Pancreas (tissue), 10 donors: ENCODE measurements at places on chromosomes 3 and 15. TPM values are rescaled to one million over a fixed set of nuclear protein-coding genes. Genes with fewer than 3 reads are reported as not detected.

GRCh38 chr3:155443815-155444214, 150.3 kb upstream of the STRIT1 start:
- H3K4me3 ChIP-seq, result no peak overlapping the region
- no peak overlapping the region for H3K27ac ChIP-seq
- H3K4me1 ChIP-seq, result no peaks in the 10 kb centered on the region
- DNase-seq, result no peak
- no peaks in the 10 kb centered on the region for H3K27me3 ChIP-seq
- no peaks in the 10 kb centered on the region for H3K36me3 ChIP-seq

GRCh38 chr15:48765022-48765421, 45.8 kb downstream of the CEP152 start:
- no peak for DNase-seq
- peaks cover 9% of the 10 kb centered on the region for H3K4me1 ChIP-seq
- no peak overlapping the region for H3K4me3 ChIP-seq
- H3K27ac ChIP-seq, result no peak overlapping the region
- no peaks in the 10 kb centered on the region for H3K36me3 ChIP-seq
- H3K27me3 ChIP-seq, result no peaks in the 10 kb centered on the region

DNA sequence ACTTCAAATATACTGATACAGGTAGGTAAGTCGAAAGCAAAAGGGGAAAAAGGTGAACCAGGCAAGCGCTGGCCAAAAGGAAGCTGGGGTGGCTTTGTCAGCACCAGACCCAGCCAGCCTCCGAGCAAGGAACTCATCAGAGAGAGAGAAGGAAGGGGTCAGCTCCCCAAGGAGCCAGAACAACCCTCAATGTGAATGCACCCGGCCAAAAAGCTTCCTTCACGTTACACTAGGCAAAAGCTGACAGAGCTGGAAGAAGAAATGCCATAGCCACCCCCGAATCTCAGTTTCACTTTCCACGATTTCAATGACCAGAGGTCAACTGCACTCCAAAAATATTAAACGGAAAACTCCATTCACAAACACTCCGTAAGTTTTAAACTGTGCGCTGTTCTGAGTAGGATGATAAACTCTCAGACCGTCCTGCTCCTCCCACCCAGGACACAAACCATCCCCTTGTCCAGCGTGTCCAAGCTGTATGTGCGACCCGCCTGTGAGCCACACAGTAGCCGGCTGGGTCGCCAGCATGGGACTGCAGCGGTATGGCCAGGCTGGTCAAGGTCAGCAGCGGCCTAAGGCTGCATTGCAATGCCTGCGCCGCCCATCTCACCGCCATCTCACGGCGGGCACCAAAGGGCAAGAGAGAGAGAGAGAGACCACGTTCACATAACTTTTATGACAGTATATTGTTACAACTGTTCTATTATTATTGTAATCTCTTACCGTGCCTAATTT, 29.7 kb downstream of the CYFIP1 start:
- no peak overlapping the region for H3K27ac ChIP-seq
- no peaks in the 10 kb centered on the region for H3K36me3 ChIP-seq
- H3K4me3 ChIP-seq, result no peak overlapping the region
- no peak for DNase-seq

DNA sequence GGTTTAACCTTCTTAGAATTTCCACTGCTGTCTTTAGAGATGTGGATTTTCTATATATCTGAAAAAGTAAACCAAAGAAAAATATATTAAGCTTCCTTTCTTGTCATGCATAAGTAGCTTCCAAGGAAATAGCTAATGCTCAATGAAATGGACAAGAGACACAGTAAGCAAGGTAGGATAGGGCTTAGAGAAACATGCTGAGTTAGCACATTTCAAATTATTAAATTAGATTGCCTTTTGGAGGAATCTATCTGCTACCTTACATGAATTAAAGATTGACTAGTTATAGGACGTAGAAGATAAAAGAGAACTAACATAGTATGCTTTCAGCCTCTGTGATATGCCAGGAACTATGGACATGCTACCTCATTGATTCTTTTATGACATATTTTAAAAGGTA, 824.6 kb downstream of the TUSC7 start:
- no peak overlapping the region for H3K27ac ChIP-seq
- DNase-seq, result no peak
- H3K36me3 ChIP-seq, result no peaks in the 10 kb centered on the region
- H3K27me3 ChIP-seq, result no peaks in the 10 kb centered on the region
- no peaks in the 10 kb centered on the region for H3K4me1 ChIP-seq

Gene CX3CR1
- 0.08 TPM for polyA plus RNA-seq
